ENCODE measurements at places on chromosomes 1 and 21.
A peak's percentile ranks its signal among the peaks of the same experiment; 100 is the strongest.

GRCh38 chr1:62362061-62362917 is 43.1 kb upstream of the KANK4 start:
- DNase-seq: no peak

- peak; percentile 1 for DNase-seq
Measured at GRCh38 chr1:96362623-96363022, 359.0 kb upstream of the PTBP2 start.

GRCh38 chr1:206037581-206037980 is 13.9 kb upstream of the CTSE start:
- DNase-seq: no peak

- DNase-seq: no peak
Measured at GRCh38 chr1:25924454-25924853, 18.2 kb upstream of the STMN1 start.

- DNase-seq: no peak
Measured at GRCh38 chr1:168608796-168609715, 32.7 kb downstream of the XCL1 start.
